Naive thymus-derived CD8-positive, alpha-beta T cell (primary cell): ENCODE measurements at places on chromosomes 1 and 21. TPM values are rescaled to one million over a fixed set of nuclear protein-coding genes. Genes with fewer than 3 reads are reported as not detected.
A peak's percentile ranks its signal among the peaks of the same experiment; 100 is the strongest.

DNA sequence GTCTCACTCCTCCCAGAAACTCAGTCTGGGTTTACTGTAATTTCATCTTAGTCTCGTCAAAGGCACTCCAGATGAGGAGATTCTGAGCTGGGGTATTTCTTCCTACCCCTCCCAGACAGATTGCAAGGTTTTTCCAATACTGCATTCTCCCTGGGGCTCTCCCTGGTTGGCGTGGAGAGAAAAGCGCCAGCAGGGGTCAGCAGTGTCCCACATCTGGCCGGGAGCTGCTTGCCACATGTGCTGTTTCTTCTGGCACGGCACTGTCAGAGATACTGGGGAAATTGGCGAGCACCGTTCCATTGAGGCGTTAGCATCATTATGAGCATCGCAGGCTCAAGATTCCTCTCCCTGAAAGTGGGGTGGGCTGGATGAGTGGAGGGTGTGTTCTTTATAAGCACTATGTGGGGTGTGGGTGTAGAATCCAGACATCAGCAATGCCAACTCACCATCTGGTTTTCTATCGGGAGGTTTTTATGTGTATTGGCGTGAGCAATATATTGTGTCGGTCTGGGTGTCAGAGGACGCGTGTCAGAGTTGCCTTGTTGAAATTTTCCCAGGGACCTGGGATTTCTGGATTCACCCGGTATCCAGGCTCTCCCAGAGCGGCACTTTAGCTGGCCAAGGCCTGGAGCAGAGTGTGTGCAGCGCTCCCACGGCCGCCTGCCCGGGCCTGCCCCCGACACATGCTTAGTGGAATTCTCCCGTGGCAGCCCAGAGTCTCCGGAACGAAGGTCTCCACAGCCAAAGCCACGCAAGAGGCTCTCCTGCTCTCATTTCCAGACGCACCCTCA is 8.0 kb upstream of the NAV1 start:
- peaks cover 5% of the 10 kb centered on the region for H3K27me3 ChIP-seq
- no peak overlapping the region for H3K27ac ChIP-seq
- H3K36me3 ChIP-seq: peaks cover 57% of the 10 kb centered on the region
- no peak for DNase-seq
- peaks cover 6% of the 10 kb centered on the region for H3K4me1 ChIP-seq

DNA sequence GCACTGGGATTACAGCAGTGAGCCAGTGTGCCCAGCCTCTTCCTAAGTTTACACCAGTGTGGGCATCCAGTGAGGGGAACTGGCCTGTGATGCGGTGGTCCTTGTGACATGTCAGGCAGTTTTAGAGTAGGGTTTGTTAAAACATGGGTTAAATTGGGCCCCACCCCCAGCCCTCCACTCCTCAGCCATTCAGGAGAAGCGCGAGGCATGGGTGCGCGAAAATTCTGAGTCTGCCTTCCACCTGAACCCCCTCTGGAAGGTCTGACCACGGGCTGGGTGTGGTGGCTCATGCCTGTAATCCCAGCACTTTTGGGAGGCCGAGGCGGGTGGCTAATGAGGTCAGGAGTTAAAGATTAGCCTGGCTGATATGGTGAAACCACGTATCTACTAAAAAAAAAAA is 51.7 kb downstream of the SKI start:
- DNase-seq: no peak
- H3K4me3 ChIP-seq: peak overlapping the region; percentile 51

DNA sequence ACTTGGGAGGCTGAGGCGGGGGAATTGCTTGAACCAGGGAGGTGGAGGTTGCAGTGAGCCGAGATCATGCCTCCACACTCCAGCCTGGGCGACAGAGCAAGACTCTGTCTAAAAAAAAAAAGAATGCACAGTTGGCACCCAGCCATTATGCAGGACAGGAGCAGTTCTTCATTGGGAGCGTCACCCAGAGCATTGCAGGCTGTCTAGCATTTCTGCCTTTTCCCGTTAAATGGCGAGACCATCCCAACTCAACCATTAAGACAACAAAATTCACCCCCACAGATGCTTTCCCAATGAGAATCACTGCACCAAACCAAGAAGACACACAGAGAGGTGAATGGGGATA is 105.8 kb downstream of the EDEM3 start:
- no peak overlapping the region for H3K27ac ChIP-seq
- H3K4me1 ChIP-seq: no peaks in the 10 kb centered on the region
- no peak for DNase-seq
- H3K27me3 ChIP-seq: peaks cover 4% of the 10 kb centered on the region
- H3K36me3 ChIP-seq: no peaks in the 10 kb centered on the region
- H3K4me3 ChIP-seq: no peak overlapping the region

DNA sequence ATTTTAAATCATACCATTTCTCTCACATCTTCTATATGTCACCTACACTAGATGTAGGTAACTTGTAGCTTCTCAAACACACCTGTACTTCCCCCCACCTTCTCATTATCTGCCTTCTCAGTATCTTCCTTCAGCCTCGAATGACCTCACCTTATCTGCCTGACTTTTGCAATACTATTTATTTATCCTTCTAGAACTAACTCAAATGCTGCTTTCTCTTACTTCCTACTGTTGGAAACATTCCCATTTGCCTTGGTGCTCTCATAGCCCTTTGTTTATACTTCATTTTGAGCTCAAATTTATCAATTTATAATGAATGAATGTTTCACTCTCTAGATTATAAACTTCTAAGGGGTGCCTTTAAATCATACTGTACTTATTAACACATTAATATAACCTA is 50.4 kb upstream of the KIAA1614 start:
- DNase-seq: no peak
- no peaks in the 10 kb centered on the region for H3K27me3 ChIP-seq
- no peaks in the 10 kb centered on the region for H3K4me1 ChIP-seq
- H3K27ac ChIP-seq: peak overlapping the region; percentile 0
- peaks cover 6% of the 10 kb centered on the region for H3K36me3 ChIP-seq
- H3K4me3 ChIP-seq: no peak overlapping the region

- no peak for DNase-seq
- peak overlapping the region; percentile 98 for H3K4me3 ChIP-seq
- H3K27me3 ChIP-seq: no peaks in the 10 kb centered on the region
Observed at GRCh38 chr1:27235827-27236226, 1.4 kb downstream of the WDTC1 start.

- no peaks in the 10 kb centered on the region for H3K27me3 ChIP-seq
- no peak overlapping the region for H3K27ac ChIP-seq
- no peaks in the 10 kb centered on the region for H3K36me3 ChIP-seq
- H3K4me3 ChIP-seq: no peak overlapping the region
Observed at GRCh38 chr1:184802354-184803179, 47.9 kb upstream of the EDEM3 start.

GRCh38 chr1:45444609-45445131 is 46.3 kb downstream of the TESK2 start:
- no peaks in the 10 kb centered on the region for H3K4me1 ChIP-seq
- peaks cover 6% of the 10 kb centered on the region for H3K36me3 ChIP-seq
- DNase-seq: no peak
- no peak overlapping the region for H3K4me3 ChIP-seq
- no peak overlapping the region for H3K27ac ChIP-seq

DNA sequence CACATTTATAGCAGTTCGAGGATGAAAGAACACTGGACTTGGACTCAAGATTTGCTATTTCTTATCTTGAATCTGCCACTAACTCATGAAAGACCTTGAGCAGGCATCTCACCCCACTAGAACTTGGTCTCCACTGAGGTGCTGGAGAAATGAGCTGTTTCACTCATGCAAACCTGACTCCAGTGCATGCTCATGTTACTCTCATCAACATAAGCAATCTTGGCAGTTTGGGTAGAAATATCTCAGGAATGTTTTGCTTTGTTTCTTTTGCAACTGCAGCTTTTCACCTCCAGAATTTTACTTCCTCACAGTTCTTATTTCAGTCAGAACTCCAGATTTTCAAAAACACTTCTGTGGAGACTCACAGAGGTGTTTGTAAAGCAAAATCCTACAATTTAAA is 46.2 kb upstream of the DAB1 start:
- no peak overlapping the region for H3K27ac ChIP-seq
- peaks cover 3% of the 10 kb centered on the region for H3K27me3 ChIP-seq
- H3K4me3 ChIP-seq: no peak overlapping the region
- H3K36me3 ChIP-seq: no peaks in the 10 kb centered on the region
- H3K4me1 ChIP-seq: no peaks in the 10 kb centered on the region
- DNase-seq: no peak

- no peak overlapping the region for H3K4me3 ChIP-seq
- DNase-seq: no peak
- H3K27ac ChIP-seq: no peak overlapping the region
- H3K4me1 ChIP-seq: peaks cover 2% of the 10 kb centered on the region
- H3K36me3 ChIP-seq: no peaks in the 10 kb centered on the region
- H3K27me3 ChIP-seq: no peaks in the 10 kb centered on the region
Observed at GRCh38 chr1:192162376-192162775, 4.1 kb downstream of the RGS18 start.

DNA sequence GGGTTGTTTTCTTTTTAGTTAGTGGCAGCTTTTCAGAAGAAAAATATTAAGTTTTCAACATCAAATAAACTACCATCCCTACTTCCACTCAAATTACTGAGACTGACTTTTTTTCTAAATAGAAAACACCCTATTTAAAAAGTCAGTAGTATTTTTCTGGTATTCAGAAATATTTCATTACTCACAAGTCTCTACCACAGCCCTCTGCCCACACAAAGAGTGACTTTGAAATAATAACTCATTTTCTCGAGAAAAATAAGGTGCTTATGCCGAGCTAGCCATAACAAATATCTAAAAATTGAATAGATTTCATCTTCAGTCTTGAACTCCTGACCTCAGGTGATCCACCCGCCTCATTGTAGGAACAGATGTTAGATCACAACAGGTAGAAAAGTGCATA is 41.8 kb upstream of the USP25 start:
- H3K36me3 ChIP-seq: no peaks in the 10 kb centered on the region
- H3K27me3 ChIP-seq: peaks cover 5% of the 10 kb centered on the region
- no peaks in the 10 kb centered on the region for H3K4me1 ChIP-seq
- H3K27ac ChIP-seq: no peak overlapping the region

Gene TRIM45
- 0.14 TPM for total RNA-seq

Gene CIART
- 1.6 TPM for total RNA-seq

Gene BEND5
- total RNA-seq: 8.9 TPM

Gene TUT4
- 178 TPM for total RNA-seq

Gene TAS1R1
- not detected for total RNA-seq
